ENCODE measurements at places on chromosomes 3 and 15. TPM values are rescaled to one million over a fixed set of nuclear protein-coding genes. Genes with fewer than 3 reads are reported as not detected.
A peak's percentile ranks its signal among the peaks of the same experiment; 100 is the strongest.

DNA sequence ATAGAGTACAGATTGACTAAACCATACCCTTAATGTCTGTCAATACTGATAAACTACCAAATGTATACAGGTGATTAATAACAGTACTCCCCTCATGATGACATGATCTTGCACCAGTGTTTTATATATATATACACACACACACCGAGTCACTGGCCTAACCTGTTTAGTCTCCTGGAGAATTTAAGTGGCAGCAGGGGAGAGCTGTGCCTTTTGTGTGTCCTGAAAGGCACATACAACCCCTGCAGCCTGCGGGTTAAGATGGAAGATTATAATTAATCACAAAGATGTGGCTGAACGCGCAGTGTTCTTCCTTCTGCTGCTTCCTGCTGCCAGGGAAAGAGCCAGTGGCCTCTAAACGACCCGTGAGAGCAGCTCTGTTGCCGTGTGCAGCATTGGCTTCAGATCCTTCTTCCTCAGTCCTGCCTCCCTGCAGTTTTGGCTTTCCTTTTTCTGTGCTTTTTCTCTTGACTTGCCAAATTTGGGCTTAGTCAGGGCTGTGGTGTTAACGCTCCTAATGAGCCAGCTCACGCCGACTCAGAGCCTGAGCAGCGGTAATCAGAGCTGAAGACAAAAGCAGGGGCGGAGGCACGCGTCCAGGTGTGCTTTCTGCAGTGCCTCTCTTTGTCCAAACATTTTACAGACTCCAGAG is 42.5 kb upstream of the UBE3A start:
- no peaks in the 10 kb centered on the region for H3K27me3 ChIP-seq
- H3K4me1 ChIP-seq: no peaks in the 10 kb centered on the region
- H3K4me3 ChIP-seq: peak overlapping the region; percentile 9
- no peaks in the 10 kb centered on the region for H3K36me3 ChIP-seq
- peak; percentile 70 for DNase-seq

DNA sequence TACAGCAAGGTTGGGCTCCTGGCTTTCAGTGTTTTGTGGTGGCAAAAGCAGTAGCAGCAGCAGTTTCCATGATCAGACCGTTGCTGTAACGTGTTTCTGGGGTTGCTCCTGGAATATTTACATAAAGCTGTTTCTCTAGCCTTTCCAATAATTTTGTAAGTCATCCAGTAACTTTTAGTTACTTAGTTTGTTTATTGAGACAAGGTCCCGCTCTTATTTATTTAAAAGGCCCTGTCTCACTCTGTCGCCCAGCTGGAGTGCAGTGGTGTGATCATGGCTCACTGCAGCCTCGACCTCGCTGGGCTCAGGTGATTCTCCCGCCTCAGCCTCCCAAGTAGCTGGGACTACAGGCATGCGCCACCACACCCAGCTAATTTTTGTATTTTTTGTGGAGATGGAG is 8.8 kb upstream of the MYO5A start:
- DNase-seq: no peak
- H3K36me3 ChIP-seq: no peaks in the 10 kb centered on the region
- H3K27me3 ChIP-seq: no peaks in the 10 kb centered on the region
- no peak overlapping the region for H3K4me3 ChIP-seq

- peak; percentile 45 for DNase-seq
- H3K4me3 ChIP-seq: peak overlapping the region; percentile 89
- H3K27ac ChIP-seq: no peak overlapping the region
- H3K36me3 ChIP-seq: no peaks in the 10 kb centered on the region
Measured at GRCh38 chr15:47184908-47185801, 532.1 kb upstream of the SEMA6D start.

DNA sequence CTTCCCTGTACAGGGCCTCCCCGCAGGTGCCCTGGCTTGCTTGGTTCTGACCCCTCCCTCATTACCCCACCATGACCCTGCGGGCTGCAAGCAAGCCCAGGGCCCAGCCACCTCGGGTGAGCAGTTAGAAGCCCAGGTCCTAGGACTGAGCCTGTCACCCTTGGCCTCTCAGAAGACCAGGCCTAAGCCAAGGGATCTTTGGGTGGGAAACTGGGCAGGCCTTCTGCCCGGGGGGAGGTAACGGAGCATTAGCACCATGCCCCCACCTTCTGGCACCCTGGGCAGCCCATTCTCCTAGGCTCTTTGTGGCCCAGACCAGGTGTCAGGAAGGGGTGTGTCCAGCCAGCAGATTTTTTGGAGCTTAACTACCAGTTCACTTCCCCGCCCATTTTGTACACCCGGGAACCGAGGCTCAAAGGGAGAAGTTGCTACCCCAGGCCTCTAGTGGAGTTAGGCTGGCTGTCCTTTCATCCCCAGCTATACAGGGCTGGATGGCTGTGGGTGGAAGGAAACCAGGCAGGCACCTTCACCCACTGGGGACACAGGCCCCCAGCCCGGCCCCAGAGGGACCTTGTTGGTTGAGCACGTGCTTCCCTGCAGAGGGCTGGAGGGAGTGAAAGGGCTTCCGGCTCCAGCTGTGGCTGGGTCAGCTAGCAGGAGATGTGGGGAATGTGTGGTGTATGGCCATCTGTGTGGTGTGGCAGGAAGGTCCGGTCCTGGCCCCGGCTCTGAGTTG is 1.4 kb downstream of the CSK start:
- no peak for DNase-seq
- peaks cover 4% of the 10 kb centered on the region for H3K4me1 ChIP-seq

- H3K27me3 ChIP-seq: no peaks in the 10 kb centered on the region
- H3K36me3 ChIP-seq: peaks cover 21% of the 10 kb centered on the region
- DNase-seq: no peak
- H3K27ac ChIP-seq: no peak overlapping the region
Measured at GRCh38 chr15:26729030-26729429, 43.8 kb downstream of the GABRB3 start.

GRCh38 chr15:96410175-96411055 is 79.9 kb downstream of the NR2F2 start:
- no peaks in the 10 kb centered on the region for H3K4me1 ChIP-seq
- H3K36me3 ChIP-seq: no peaks in the 10 kb centered on the region
- peak; percentile 46 for DNase-seq
- peaks cover 96% of the 10 kb centered on the region for H3K27me3 ChIP-seq
- H3K27ac ChIP-seq: no peak overlapping the region

DNA sequence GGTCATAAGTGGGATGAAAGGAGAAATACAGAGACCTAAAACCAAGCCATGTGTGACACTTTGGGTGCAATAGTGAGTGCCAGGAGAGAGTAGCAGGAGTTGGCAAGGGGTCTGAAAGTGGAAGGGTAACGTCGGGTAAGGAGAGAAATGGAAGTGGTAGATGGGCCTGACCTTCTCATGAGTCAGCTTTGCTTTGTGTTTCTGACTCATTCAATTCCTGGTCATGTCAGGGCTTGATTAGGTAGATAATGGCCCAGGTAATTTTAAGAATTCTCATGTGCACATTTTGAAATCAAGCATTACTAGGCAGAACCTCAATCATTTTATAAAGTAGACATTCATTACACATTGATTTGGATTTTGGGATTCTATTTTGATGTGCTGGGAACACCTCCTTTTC is 262.5 kb downstream of the SOX2 start:
- H3K27me3 ChIP-seq: no peaks in the 10 kb centered on the region
- H3K36me3 ChIP-seq: no peaks in the 10 kb centered on the region
- no peak overlapping the region for H3K4me3 ChIP-seq
- DNase-seq: no peak
- no peaks in the 10 kb centered on the region for H3K4me1 ChIP-seq

- H3K36me3 ChIP-seq: no peaks in the 10 kb centered on the region
- no peak overlapping the region for H3K4me3 ChIP-seq
- peaks cover 1% of the 10 kb centered on the region for H3K4me1 ChIP-seq
- DNase-seq: no peak
- H3K27ac ChIP-seq: no peak overlapping the region
- H3K27me3 ChIP-seq: no peaks in the 10 kb centered on the region
Measured at GRCh38 chr15:52706091-52706490, 26.9 kb upstream of the ATOSA start.

DNA sequence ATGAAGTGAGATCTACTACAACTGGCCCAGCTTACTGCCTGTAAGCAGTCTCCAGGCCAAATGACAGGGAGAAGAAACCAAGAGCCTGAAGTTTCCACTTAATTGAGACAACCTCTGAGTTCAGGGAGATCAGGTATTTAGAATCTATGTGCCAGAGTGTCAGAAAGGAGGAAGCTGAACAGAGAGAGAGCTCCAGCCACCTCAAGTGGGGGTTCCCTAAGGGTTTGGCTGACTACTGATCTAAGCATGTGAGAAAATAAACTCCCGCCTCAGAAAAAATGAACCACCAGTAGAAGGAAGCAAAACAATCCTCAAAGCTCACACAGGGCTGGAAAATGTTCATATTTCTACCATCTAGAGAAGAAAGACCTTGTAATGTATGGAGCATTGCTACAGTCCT is 25.0 kb downstream of the ADAM10 start:
- H3K36me3 ChIP-seq: peaks cover 2% of the 10 kb centered on the region
- DNase-seq: no peak

DNA sequence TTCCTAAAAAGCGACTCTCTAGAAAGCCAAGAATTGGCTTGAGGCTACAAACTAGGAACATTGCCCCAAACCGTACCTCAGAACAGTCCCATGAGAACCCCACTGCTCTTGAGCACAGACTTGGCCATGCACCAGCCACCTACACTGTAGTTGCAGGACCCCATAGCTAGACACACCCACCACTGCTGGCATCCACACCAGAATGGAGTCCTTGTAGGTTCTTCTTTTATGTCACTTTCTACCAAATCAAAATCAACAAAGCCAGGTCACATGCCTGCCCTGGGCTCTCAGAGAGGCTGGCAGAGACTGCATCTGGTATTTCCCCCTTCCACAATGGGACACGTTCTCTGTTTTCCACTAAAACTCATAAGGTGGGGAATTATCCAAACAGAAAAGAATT is 290.5 kb downstream of the SHOX2 start:
- H3K27ac ChIP-seq: no peak overlapping the region
- no peaks in the 10 kb centered on the region for H3K36me3 ChIP-seq
- H3K27me3 ChIP-seq: no peaks in the 10 kb centered on the region
- H3K4me1 ChIP-seq: no peaks in the 10 kb centered on the region
- no peak overlapping the region for H3K4me3 ChIP-seq

Gene KBTBD8
- total RNA-seq: 19.4 TPM

Gene FSIP1
- total RNA-seq: 0.64 TPM

Gene IQCF5
- not detected for total RNA-seq

Data from H9 (cell line).